ENCODE measurements at places on chromosomes 5 and 9.

DNA sequence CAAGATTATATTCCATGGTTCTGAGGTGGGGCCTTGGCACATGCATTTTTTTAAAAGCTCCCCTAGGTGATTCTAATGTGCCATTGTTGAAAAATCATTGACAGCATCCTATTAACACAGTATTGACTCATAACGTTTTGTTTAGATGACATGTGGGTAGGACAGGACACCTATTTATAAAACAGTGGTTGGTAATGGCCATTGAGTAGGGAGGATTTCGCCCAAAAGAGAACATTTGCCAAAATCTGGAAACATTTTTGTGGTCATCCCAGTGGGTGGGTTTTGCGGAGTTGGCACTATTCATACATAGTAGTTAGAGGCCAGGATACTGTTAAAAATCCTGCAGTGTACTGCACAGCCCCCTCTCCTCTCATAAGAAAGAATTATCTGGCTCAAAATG lies 6.4 kb upstream of the CHD1 start:
- no peak for DNase-seq

DNA sequence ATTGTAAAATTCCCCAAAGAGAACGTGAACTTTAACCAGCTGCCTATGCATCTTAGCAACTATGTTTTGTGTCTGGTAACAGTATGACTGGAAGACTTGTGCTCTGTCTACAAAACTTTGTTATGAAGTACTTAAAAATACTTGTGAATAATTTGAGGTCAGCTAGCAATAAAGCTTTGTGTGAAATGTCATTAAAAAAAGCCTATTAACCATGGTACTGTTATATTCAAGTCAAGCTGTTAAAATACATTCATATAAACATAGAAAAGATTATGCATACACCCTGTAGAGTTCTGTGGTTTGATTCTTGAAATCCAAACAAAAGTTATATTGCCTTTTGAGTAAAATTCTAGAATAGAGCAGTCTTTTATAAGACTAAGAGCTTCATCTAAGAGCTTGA lies 60.1 kb downstream of the VCAN start:
- no peak for DNase-seq

- no peak for DNase-seq
Measured at GRCh38 chr9:78023003-78023741, 8.4 kb downstream of the GNAQ start.

- no peak for DNase-seq
Measured at GRCh38 chr5:158756871-158757270, 342.8 kb downstream of the EBF1 start.

GRCh38 chr5:147397616-147398015 lies 112.3 kb downstream of the DPYSL3 start:
- no peak for DNase-seq

DNA sequence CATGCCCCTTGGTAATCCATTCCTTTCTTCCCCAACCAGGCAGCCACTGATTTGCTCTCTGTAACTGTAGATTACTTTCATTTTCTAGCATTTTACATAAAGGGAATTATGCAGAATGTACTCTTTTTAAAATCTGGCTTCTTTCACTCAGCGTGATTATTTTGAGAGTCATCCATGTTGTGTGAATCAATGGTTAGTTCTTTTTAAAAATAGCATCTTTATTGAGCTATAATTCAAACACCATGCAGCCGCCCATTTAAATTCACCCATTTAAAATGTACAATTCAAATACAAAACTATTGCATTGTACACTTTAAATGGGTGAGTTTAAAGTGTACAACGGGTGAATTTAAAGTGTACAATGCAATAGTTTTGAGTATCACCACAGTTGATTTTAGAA lies 2.3 kb upstream of the OR13J1 start:
- no peak for DNase-seq

GRCh38 chr5:92908952-92909601 lies 671.9 kb downstream of the NR2F1-AS1 start:
- DNase-seq: no peak

GRCh38 chr5:78162253-78162862 lies 132.1 kb downstream of the AP3B1 start:
- DNase-seq: no peak

GRCh38 chr9:108058135-108058814 lies 568.7 kb upstream of the KLF4 start:
- DNase-seq: no peak

DNA sequence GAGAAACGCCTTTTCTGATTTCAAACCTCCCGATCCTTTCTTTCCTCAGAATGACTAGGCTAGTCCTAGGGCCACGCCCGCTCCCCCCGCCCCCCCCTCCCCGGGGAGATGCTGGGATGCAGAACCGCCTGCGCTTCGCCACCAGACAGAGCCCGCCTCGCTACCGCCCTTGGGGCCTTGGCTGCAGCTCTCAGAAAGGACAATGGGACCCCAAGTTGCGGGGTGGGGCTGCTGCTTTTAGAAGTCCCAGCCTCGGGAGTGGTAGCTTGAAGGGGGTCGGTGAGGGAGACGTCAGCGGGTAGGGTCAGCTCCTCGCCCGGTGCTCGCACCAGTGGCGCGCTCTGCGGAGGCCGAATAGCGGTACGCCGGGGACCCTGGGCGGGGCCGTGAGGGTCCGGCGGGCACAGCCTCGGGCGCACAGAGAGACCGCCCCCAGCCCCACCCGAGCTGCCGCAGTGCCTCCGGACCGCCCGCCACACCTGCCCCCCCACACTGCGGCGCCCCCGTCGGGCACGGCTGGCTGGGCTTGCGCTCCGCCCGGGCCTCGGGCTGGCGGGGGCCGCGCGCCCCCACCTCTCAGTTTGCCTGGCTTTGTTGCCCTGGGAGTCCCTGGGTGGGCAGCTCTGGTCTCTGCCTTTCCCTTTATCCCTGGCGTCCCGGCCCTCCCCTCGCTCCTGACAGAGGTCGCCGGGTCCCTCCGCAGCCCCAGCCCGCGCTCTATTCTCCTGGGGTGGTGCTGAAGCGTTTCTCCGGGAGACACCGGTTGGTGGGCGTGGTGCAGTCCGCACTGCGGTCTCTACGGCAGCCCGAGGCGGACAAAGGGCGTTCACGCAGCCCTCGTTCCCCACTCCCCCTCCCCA lies 1.2 kb downstream of the MAP1B start:
- no peak for DNase-seq

DNA sequence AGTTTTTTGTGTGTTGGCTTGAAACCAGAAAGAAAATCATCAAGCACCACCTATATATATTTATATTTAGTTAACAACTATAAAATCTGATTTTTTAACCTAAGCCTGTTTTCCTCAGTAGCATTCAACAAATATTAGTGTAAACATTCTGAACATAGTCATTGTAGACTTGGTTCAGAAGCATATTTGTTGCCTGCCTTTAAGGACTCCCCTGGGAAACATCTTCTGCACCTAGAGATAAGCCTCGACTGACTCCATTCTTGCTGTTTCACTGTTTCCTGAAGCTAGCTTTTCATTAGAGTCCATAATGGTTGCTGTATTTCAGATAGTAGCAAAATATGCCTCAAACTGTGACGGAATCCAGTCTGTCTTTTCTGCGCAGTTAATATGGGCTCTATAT lies 123.5 kb downstream of the TRIO start:
- DNase-seq: no peak

DNA sequence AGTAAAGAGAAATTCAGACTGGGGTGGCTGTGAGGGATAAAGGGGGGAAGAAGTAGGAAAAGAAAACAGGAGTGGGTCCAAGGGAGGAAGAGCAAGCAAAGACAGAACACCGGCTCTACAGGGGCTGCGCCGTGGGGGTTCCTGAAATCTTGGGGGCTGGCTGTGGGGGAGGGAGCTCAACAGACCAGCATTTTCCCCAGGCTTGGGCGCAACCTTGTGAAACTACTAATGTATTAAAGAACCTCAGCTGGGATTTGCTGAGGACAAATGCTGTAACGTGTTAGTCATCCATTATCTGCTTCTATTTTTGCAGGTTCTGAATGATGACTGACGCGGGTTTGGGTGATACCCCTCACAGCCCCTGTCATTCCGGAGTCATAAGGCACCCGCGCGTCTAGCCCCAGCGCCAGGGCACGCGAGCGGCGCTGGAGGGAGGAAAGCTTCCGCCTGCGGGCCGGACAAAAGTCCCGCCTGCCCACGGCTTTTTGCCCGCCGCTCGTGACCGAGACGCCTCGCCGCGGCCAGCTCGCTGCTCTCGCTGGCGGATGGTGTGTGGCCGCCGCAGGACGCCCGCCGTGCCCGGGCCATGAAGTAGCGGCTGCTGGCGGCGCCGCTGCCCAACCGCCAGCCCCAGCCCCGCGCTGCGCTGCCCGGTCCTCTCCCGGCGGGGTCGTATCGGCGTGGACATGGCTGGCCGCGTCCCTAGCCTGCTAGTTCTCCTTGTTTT lies 110.6 kb downstream of the PAM start:
- DNase-seq: peak; percentile 44

GRCh38 chr5:78765116-78765515 lies 116.5 kb upstream of the LHFPL2 start:
- no peak for DNase-seq

DNA sequence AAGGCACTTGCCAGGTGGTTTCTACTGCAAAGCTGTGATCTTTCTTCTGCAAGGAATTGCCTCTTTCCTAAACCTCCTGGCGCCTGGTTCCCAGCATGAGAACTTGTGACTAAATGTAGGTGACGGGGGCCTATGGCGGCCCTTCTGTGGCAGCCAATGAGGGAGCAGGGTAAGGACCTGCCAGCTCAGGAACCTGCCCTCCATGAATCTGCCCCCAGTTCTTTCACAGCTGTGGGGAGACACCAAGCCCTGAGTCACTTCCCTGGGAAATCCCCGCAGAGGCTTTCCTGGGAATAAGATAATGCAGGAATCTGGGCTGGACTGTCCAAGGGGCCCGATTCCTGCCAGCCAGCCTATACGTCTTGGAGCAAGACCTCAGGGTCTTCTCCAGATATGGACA lies 56.7 kb upstream of the CTNNA1 start:
- DNase-seq: no peak

- DNase-seq: no peak
Measured at GRCh38 chr5:128304088-128304487, 220.5 kb downstream of the SLC12A2 start.

- no peak for DNase-seq
Measured at GRCh38 chr5:132209131-132209530, 18.5 kb downstream of the P4HA2 start.

- DNase-seq: no peak
Measured at GRCh38 chr5:54719384-54720283, 202.1 kb downstream of the SNX18 start.

GRCh38 chr5:9707732-9708462 lies 77.7 kb upstream of the TAS2R1 start:
- DNase-seq: no peak

DNA sequence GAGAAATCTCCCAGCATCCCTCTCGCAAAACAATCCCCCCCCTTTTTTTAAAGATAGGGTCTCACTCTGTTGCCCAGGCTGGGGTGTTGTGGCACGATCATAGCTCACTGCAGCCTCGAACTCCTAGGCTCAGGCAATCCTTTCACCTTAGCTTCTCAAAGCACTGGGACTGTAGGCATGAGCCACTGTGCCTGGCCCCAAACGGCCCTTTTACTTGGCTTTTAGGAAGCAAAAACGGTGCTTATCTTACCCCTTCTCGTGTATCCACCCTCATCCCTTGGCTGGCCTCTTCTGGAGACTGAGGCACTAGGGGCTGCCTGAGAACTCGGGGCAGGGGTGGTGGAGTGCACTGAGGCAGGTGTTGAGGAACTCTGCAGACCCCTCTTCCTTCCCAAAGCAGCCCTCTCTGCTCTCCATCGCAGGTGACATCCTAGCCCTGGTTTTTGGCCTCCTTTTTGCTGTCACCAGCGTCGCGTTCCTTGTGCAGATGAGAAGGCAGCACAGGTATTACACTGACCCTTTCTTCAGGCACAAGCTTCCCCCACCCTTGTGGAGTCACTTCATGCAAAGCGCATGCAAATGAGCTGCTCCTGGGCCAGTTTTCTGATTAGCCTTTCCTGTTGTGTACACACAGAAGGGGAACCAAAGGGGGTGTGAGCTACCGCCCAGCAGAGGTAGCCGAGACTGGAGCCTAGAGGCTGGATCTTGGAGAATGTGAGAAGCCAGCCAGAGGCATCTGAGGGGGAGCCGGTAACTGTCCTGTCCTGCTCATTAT lies 6.8 kb downstream of the CA9 start:
- DNase-seq: no peak

- peak; percentile 87 for DNase-seq
Measured at GRCh38 chr5:142713121-142713706, 27.3 kb upstream of the FGF1 start.

DNA sequence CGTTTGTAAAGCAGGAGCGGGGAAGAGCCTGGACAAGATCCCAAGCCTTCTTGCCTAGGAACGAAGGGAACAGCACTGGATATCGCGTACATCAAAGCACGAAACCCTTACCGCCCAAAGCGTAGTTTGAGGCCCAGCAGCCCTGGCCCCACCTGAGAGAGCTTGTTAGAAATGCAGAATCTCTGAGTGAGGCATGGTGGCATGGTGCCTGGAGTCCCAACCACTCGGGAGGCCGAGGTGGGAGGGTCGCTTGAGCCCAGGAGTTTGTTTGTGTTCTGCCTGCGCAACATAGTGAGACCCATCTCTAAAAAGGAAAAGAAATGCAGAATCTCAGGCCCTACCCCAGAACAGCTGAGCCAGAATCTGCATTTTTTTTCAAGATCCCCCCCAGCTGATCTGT lies 90.6 kb downstream of the AMBP start:
- no peak for DNase-seq
